Peyer's patch (tissue), 4 donors: ENCODE measurements at places on chromosomes 12 and 14. TPM values are rescaled to one million over a fixed set of nuclear protein-coding genes. Genes with fewer than 3 reads are reported as not detected.

Gene NPFF
- not detected for total RNA-seq

Gene VIPAS39
- total RNA-seq, result 19.0 TPM

Gene TRIP11
- 74.3 TPM for total RNA-seq

Gene VRTN
- total RNA-seq, result 0.57 TPM

Gene SUSD6
- total RNA-seq, result 33.8 TPM

DNA sequence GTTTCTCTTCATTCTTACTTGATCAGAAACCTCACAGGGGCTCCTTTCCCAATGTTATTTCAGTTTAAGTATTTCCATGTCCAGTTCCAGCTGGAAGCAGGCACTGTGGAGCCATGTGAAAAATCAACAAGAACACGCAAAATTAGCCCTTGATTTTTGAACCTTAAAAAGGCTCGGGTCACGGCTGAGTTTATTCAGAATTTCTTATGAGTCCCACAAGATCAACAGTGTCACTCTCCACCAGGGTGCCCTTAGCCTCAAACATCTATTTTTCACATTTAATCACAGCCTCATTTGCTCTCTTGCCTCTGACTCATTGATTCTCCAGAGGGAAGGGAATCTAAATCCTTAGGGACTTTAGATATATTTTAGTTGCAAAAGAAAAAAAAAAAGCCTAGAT is 157.7 kb upstream of the AVPR1A start:
- DNase-seq, result no peak

DNA sequence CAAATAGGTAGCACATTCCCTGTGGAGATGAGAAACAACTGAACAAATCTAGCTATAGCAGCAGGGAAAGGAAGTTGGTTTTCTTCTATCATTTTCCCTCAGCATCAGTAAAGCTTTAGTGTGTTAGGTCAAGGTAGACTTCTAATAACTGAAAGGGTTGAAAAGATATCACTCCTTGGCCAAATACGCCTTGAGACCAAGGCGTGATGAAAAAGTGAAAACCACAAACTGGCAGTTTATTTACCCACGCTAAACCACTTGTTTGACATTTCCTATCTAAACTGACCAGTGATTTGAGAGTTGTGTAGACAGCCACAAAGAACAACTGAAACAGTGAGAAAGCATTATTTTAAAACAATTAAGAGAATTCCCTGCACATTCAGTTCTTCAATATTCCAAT is 99.6 kb upstream of the SOX5 start:
- no peak for DNase-seq

GRCh38 chr14:36333119-36333518 is 12.7 kb upstream of the MBIP start:
- no peak for DNase-seq

DNA sequence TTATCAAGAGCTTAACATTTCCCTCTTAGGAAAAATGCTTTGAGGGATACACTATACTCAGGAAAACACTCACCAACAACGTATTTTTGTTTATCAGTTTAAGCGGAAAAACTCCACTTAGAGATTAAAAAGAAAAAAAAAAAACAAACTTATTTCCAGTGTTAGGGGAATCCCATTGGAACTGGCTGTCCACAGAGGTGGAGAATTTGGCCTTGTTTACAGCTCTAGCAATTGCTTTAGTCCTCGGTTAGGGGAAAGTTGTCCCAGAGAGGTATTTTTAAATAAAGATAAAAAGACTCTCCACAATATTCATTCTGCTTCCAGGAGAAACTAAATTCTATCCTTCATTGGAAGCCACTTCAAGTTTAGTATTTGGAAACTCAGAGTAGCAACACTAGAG is 21.6 kb upstream of the BMP4 start:
- DNase-seq, result no peak

GRCh38 chr14:105880616-105881015 is 354.2 kb downstream of the TMEM121 start:
- DNase-seq, result peak; percentile 37

DNA sequence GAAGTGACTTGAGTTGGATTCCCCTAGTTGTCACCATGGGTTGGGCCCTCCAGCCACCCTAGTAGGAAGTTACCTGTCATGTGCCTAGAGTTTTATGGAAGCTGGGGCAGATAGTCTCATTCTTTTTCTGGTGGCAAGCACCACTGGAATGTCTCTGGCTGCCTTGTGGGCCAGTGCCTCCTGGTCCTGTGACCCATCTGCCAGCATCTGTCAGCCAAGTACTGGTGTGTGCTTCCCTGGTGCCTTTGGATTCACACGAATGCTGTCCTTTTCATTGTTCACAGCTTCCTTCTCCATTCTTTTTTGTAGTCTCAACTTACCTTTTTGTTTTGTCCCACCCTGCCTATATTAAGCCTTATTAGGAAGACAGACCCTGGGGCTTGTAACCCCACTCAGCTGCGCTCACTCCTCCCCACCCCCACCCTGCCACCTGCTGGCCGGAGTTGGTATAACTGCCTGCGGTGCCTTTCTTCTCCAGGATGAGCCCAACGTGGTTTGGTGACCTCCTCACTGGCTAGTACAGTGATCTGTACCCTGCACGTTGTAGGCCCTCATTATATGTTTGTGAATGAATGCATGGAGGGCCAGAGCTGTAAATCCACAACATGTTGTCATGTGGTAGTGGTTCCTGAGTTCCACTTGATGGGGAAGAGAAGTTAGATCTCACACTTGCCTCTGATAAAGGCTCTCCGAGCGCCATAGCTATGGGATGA is 125.7 kb downstream of the TSPAN9 start:
- DNase-seq, result peak; percentile 75

GRCh38 chr12:118494776-118495175 is 118.4 kb downstream of the SUDS3 start:
- DNase-seq, result no peak

DNA sequence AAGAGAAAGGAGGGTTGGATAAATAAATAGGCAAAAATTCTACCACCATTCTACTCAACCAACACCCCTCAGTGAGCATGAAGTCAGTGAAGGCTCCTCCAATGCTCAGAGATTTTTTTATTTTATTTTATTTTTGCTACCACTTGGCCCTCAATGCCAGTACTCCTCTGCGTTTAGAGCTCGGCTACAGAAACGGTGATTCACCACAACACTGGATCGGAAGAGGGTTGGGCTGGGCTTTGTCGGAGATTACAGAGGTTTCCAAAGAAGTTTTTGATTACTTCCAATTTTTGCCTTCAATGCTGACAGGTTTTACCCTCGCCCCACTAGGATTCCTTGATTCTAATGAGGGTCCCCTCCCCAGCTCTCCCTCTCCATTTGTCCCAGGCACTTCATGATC is 1027.2 kb upstream of the TMEM132C start:
- no peak for DNase-seq

GRCh38 chr14:45426685-45427282 is 173.8 kb upstream of the MIS18BP1 start:
- DNase-seq, result no peak

DNA sequence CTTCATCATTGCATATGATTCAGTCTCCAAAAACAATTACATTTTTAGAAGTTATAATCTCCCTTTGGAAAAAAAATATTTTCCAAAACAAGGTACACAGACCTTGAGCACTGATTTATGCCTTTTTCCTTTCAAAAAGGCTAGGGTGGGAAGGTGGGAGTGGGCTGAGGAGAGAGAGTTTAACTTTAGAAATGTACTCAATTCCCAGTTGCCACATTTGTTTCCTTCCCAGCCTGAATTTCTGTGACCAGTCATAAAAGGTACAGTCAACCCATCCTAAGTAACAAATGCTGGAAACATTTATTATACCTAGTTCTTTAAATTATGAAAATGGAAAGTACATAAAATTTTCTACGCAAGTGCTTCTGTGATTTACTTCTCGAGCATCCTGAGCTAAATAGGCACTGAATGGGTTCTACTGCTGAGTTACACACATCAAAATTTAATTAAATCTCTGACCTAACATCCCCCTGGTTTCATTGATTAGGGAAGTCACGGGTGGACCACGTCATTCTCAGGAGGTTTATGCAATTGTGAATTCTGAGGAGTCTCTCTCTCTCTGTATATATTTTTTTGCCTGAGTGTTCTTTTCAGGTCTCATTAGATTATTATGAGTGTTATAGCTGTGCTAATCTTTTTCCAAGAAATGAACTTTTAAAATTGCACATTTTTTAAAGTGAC is 371.8 kb downstream of the BTG1 start:
- DNase-seq, result no peak

DNA sequence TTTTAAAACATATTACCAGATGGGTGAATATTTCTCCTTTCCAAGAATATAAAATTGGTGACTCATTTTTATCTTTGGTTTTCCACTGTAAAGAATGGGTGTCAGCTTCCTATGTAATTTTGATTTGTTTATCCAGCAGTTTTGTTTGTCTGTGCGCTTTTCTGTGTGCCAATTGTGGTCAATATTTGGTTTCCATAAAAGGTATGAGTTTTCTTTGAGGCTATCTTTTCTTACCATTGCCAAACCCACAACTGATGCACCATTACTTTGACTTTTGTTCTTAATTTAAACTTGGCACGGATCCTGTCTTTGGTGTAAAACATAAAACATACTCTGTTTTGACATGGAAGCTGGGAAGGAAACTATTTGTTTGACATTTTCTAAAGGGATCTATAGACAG is 78.8 kb upstream of the NAV3 start:
- DNase-seq, result no peak
